Left colon (tissue), 2 donors: ENCODE measurements at places on chromosomes 12 and 14. TPM values are rescaled to one million over a fixed set of nuclear protein-coding genes. Genes with fewer than 3 reads are reported as not detected.

GRCh38 chr12:121893961-121894460 lies 5.4 kb downstream of the PSMD9 start:
- no peak for DNase-seq

GRCh38 chr12:69030321-69030720 lies 97.3 kb upstream of the CPM start:
- DNase-seq, result no peak

GRCh38 chr14:103739793-103740501 lies 24.3 kb downstream of the ZFYVE21 start:
- no peak for DNase-seq

DNA sequence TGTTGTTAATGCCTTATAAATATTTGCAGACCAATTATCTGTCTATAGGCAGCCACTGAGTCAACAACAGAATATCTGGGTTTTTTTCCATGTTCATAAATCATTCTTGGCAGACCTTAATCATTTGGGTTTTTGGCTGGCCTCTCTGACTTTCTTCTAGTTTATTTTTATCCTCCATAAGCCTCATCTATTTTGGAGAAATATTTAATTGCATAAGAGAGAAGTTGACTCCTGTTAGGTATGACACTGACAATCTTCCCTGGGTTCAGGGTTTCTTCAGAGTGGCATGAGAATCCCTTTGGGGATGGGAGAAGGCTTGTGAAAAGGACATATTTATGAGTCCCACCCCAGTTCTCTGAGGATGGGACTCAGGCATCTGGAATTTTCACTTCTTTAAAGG lies 299.8 kb downstream of the NRXN3 start:
- DNase-seq, result no peak

The INSM2 gene
- not detected for total RNA-seq
